NT2/D1 (cell line): ENCODE measurements at places on chromosomes 6 and 20.

DNA sequence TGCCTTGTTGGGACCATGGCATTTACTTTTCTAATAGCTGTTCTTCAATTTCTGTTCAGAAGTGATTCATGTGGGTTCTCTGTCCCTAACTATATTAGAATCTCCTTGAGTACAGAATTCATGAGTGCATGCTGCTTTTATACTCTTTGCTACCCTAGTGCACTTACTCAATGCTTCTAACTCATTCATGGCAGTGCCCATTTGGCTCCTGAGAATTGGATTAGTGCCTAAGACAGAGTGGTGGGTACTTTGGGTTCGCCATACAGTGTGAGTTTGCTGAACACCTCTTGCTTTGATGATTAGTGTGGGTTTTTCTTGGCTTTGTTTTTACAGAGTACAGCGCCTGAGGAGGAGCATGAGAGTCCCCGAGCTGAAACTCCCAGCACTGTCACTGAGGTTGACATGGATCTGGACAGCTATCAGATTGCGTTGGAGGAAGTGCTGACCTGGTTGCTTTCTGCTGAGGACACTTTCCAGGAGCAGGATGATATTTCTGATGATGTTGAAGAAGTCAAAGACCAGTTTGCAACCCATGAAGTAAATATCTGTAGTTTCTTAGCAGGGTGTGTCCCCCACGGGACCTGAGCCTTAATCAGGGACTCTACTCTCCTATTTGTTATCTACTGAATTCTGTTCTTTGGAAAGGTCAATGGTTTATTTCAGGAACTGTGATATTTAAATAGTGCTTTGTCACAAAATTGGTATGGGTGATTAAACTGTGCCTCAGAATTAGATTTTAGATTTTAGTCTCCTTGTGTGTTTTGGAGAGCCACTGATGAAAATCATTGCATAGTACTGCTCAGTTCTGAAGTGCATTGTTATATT is 150.7 kb downstream of the UTRN start:
- DNase-seq = no peak

DNA sequence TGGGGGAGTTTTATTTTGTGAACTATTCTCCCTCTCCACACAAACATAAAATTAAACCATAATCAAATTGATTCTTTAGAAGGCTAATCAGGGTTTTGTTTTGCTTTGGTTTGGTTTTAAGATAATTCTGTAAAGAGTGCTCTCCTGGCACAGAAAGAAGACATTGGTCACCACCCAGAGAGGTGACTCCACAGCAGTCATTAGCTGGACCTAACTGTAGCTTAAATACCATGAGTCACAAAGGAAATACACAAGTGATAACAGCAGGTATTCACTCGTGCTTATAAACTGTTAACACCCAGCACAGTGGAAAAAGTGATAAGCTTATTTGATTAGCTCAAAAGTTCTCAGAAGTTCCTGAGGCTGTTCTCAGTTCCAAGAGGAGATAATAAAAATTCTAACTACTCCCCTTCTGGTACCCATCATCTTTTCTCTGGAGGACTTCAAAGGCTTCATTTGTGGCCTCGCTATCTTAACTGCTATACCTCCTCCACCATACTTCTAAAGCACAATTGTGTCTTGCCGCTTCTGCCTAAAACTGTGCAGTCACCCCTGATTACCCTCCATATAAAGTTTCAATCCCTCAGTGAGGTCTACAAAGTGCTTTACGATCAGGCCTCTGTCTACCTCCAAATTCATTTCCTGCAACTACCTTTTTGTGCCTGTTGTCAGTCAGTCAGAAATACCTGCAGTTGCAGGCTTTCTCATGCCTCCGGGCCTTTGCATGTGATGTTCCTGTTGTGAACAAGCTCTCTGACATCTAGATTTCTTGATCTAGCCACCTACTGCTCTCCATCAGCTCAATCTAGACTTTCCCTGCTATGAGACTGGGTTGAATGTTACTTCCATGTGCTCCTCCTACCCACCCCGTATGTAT is 201.1 kb downstream of the SAMD5 start:
- no peak for DNase-seq

DNA sequence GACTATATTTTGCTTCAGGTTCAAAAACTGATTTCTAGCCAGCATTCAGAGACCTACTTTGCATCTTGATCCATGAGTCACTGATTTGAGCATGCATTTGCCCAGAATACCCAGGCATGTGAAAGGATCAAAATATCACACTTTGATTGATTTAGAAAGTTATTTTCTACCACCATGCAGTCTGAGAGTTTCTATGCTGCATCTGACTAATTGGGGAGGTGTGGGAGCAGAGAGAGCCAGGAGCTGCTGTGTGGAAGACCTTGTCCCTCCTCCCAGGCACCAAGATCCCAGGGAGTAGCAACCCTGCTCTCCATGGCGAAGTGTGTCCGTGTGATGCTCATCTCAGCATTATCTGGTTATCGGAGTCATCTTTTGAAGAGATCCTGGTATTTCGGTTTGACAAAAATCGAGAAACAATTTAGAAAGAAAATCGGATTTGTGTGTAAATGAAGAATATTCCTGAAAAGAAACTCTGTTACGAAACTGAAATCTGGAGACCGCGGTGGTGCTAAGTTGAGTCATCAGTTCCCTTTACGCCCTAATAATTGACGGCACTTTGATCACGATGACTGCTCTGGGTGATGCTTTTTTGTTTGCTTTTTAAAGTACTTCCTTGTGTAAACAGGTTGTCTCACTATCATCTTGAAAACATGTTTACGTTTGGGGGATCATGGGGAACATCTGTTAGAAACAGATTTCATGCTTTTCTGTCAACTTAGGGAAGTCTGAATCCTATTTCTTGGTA is 193.4 kb downstream of the BACH2 start:
- DNase-seq = no peak

DNA sequence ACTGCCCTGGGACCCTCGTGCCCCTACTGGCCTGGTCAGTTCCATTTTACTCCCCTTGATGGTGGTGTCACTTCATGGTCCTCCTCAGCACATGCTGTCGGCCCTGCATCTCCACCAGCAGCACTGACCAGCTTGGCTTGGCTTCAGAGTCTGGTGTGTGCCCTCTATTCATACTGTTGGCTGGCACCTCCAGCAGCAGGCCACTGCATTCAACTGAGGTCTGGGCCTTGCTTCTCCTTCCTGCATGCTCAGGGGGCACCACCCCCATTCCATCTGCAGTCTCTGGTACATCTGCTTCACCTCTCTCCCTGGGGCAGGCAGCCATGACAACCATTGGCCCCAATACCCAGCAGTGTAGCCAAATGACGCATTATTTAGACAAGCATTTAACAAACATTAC is 155.9 kb downstream of the SLC24A3 start:
- DNase-seq = no peak

DNA sequence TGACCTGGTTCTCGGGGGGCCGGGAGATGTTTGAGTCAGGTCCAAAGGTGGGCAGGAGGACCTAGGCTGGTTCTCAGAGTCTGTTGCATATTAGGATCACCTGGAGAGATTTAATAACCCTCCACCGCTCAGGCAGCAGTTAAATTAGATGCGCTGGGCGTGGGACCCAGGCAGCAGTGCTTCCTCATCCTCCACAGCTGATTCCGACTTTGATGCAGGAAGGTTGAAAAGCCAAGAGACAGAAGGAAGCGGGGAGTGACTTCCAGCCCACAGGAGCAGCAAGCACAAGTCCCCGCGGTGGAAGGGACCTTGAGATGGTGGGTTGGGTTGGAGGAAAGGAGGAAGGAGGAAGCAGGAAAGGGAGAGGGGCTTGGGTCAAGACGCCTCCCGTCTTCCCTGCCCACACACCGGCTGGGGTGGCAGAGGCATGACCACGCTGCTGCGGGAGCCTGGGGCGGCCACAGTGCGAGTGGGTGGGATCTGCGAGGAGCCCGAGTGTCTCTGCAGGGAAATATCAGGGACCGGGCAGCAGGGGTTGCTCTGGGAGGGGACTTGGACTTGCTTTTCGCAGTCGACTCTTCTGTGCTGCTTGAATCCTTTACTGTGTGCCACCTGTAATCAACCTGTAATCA is 146.0 kb downstream of the PHACTR3 start:
- no peak for DNase-seq

DNA sequence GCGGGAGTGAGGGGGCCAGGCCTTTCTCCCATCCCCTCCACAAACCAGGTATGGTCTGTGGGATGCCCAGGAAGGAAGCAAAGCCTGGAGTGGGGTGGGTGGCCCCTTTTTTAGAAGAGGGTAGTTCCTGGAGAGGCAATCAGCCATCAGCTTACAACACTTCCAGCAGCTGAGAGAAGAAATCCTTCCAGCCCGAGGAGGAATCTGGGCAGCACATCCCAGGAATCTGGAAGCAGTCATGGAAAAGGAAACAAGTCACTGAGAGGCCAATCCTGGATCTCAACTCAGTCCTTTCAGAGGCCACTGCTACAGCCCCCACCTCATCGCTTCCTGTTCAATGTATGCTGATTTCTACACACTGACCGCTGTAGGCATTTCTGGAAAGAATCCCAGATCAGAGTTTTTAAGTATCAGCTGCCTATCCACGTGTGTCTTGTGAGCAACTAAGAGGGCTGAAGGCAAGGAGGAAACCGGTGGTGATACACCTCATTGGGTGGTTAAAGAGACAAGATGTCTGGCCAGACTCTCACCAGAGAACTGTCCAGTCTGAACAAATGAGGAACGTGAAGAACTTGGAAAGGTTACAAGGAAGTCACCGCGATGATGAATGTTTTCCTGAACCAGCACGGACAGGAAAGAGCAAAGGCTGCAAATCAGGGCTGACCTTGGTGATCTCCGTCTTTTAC is 92.9 kb upstream of the SHLD1 start:
- DNase-seq = no peak

GRCh38 chr6:151242420-151242861 is 2.7 kb downstream of the AKAP12 start:
- no peak for DNase-seq

DNA sequence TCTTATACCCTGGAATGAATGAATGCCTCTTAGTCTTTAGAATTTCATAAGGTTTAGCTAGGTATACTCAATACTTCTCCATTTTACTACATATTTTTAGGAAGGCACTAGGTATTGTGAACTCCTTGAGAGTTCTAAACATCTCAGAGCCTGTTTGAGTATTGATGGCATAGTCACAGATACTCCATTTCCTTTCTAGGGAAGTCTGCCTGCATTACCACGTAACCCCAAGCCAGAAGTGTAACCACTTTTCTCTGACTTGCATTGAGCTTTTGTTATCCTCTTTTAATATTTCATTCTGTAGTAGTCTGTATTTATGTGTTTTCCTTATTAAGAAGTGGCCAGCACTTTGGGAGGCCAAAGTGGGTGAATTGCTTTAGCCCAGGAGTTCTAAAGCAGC is 12.2 kb downstream of the TOP1 start:
- DNase-seq = no peak

- DNase-seq = no peak
Measured at GRCh38 chr6:154732538-154733182, 556 bp upstream of the SCAF8 start.

DNA sequence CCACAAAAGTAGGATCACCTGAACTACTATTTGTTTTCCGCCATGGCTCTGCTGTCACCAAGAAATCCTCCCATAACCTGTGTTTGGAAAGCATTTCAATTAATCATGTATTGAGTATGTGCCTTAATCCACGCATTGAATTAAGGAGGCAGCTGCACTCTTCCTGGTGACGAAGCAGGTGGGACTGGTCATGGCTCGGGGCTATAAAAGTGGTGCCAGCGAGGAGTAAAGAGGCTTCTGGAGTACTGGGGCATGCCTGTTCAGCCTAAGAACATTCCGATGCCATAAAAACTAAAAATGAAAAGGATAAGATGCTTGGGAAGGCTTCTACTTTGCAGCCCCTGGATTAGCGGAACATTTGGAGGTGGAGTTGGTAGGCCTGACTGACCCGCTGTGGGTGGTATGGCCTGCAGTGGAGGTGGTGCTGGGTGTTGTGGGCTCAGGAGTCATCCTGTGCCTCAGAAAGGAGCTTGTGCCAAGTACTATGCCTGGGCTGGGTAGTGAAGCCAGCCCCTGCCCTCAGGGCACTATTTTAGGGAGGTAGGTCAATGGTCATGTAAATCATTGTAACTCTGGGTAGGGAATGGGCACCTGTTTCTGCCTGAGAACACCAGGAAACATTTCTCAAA is 110.5 kb downstream of the B3GAT2 start:
- no peak for DNase-seq

GRCh38 chr6:155077331-155077730 is 82.2 kb downstream of the TIAM2 start:
- DNase-seq = no peak

- DNase-seq = no peak
Measured at GRCh38 chr6:154974485-154975149, 20.5 kb upstream of the TIAM2 start.

- peak; percentile 5 for DNase-seq
Measured at GRCh38 chr6:153616506-153616905, 422.5 kb upstream of the OPRM1 start.

DNA sequence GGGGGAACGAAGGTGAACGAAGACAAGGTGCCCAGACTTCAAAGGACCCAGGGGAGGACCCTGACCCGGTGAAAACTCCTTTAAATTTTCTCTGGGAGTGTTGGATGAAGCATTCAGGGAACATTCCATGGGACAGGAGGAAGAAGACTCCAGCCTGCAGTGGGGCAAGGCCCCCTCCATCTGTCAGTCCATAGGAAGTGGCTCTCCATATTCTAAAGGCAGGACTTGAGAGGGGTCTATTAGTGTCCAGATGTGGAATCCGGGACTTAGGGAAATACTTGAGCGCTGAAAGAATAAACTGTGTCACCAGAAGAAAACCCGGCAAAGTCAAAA is 3.2 kb upstream of the BPIFA2 start:
- no peak for DNase-seq

DNA sequence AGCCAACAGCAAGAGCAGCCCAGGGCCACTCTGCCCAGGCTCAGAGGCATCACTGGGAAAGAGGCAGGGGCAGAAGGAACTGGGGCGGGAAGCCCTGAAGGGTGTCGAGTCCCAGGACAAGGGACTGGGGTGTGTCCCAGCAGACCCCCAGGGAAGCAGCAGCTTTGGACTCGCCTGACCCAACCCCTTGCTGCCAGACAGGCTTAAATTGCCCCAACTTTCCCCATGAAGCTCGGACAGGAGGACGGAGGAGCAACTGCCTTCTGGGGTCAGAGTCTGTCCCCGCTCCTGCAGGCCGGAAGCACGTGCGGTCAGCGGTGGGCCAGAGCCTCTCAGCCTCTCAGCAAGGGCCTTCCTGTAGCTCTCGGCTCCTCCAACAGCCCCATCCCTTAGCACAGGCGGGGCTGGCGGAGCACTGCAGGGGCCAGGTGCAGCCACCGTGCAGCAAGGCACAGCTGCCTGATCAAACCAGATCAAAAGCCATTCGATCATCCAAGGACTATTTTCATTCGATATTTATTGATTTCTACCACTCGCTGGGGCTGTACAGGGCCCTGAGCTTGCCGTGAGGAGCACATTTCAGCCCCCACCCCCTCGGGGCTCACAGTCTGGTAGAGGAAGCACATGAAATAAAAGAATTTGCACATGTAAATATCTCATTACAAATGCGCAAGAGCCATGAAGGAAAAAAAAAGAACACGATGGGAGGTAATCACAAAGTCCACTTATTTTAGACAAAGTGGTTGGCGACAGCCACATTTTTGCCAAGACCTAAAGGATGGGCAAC is 31.8 kb upstream of the STX16 start:
- DNase-seq = no peak

DNA sequence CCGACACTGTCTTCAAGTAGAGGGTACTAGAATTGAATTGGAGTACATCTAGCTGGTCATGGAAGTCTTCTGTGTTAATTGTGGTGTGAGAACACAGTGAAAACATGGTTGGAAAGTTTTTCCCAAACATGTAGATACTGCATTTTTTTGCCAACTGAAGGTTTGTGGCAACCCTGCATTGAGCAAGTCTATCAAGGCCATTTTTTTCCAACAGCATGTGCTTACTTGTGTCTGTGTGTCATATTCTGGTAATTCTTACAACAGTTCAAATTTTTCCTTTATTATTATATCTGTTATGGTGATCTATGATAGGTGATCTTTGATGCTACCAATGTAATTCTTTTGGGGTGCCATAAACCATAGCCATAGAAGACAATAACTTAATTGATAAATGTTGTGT is 147.0 kb downstream of the MYB start:
- no peak for DNase-seq
